ENCODE measurements at places on chromosomes 4 and X.

GRCh38 chr4:180727478-180727877, 1515.7 kb upstream of the TENM3 start:
- no peak for DNase-seq

DNA sequence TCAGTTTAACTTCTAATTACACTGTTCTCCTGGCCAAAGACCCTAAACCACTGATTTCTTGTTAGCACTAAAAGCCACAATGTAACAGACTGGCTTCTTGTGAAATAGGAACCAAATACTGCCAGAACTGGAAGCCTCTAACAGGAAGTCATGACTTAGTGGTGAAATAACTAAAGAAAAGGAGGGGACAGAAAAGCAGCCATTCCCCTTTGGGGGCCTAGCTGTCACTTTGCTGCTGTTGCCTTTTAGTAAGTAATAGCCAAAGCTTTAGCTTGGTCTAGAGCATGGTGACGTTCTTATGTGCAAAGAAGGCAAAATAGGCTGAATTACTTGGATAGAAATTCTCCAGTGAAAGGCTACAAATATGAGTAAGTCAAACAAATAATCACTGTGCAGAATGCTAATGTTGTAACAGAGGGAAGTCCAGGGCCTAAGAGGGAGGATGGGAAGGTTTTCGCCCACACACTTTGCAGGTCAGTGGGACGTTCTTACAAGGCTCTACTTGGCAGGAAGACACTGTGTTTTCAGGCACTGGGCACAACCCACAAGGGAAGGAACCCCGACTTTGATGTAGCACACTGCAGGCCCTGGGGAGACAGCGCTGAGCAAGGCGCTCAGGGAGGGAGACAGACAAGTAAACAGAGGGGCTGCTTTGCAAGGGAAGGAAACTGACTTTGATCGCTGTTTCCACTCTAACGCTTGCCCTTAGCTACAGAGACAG, 16.7 kb downstream of the GAB3 start:
- no peak for DNase-seq

GRCh38 chrX:137432609-137433008, 133.3 kb upstream of the ZIC3 start:
- peak; percentile 67 for DNase-seq

- DNase-seq = no peak
Measured at GRCh38 chr4:90415116-90415515, 287.9 kb downstream of the CCSER1 start.

DNA sequence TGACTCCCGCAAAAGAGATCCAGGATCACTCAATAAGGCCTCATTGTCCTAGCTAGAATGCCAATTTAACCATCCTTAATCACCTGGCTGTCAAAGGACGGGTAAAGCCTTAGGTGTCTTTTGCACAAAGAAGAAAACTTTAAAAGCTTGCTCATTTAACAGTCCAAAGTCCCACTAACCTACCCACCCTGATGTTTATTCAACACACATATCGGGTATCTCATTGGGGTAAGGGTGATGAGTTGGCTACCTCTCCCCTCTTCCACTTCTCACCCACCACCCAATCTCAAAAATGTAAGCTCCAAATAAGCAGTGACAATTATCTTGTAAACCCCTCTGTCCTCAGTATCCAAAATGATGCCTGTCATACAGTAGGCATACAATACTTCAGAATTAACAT, 988 bp upstream of the SRD5A3 start:
- no peak for DNase-seq

GRCh38 chr4:21856754-21857153, 91.8 kb downstream of the KCNIP4 start:
- DNase-seq = no peak

DNA sequence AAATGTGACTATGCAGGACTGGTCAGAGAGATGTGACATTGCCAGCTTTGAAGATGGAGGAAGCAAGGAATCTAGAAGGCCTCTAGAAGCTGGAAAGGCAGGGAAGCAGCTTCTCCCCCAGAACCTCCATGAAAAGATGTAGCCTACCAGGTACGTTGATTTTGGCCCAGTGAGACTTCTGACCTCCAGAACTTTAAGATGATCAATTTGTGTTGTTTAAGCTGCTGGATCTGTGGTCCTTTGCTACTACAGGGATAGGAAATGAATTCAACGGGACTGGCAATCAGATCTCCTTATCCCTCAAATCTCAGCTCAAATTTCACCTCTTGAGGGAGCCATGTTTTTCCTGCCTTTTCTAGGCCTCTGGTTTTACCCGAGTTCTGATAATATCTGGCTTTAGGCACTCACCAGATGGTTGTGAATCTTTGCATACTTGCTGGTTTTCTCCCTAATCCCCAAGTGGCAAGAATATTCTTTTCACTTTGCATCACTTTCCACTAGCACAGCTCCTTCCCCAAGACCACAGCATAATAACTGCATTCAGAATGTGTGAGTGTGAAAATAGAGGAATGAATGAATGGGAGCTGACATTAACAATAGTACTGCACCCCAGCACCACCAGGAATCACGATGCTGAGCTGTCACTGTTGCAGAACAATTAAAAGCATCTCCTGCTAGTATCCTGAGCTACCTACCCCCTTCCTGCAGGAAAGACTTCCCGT, 25.5 kb upstream of the TMSB4X start:
- DNase-seq = no peak

DNA sequence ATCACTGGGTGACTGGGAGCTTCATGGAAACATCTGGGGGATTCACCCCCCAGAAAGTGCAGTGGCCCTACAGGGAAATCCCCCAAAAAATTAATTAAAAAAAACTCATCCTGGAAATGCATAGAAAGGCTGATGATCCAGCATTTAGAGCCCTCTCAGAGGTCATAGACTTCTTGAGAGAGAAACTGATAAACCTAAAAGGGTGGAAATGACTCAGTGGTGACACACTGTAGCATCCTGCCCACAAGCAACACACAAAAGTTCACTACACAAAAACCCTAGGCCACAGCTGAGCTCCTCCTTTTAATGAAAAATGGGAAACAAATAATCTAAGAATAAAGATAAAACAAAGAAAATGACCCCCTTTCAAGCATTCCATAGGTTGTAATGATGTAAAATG, 911.5 kb downstream of the GLUD2 start:
- no peak for DNase-seq

DNA sequence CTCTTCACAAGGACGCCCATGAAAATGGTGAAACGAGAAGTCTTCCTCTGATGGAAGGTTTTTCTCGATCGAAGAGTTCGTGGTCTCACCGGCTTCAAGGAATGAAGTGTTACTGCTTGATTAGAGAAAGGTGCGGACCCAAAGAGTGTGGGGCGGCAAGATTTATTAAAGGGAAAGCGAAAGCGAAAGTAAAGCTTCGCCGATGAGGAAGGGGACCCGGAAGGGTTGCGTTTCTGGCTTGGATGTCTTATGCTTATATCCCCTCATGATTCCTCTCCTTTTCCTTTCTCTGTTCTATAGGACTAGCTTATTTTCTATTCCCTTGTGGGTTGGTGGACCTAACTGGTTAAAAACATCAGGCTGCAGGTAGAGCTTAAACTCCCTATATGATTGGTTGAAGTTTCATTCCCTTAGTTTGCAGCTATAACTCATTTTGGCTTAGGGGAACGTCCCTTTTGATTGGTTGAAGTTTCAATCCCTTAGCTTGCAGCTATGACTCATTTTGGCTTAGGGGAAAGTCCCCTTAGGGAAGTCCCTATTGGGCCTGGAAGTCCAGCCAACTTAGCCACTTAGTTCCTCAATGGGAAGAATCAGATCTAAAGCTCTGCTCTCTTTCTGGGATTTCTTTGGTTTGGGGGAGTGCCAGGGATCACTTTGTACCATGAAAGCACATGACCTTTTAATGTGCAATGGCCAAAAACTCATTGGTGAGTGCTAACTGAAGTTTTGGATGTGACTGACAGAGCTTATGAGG, 1025.0 kb upstream of the PCDH10 start:
- no peak for DNase-seq

GRCh38 chr4:156362581-156362980, 408.9 kb upstream of the CTSO start:
- DNase-seq = no peak

DNA sequence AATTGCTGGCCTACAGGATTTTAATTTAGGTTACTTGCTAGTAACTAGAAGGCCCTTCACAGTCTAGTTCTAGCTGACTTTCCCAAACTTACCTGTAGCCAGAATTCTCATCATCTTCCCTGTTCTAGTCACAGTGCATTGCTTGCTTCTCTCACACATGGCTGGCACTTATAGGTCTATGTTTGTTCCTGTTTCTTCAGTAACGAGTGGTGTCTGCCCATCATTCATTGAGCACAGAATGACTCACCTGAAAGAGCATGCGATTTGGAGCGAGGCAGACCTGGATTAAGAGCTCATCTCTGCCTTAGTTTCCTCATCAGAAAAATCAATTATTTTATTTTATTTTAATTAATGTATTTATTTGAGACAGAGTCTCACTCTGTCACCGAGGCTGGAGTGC, 201.7 kb upstream of the ANK2 start:
- no peak for DNase-seq

GRCh38 chr4:772776-773175, 53.2 kb downstream of the CPLX1 start:
- DNase-seq = peak; percentile 35

DNA sequence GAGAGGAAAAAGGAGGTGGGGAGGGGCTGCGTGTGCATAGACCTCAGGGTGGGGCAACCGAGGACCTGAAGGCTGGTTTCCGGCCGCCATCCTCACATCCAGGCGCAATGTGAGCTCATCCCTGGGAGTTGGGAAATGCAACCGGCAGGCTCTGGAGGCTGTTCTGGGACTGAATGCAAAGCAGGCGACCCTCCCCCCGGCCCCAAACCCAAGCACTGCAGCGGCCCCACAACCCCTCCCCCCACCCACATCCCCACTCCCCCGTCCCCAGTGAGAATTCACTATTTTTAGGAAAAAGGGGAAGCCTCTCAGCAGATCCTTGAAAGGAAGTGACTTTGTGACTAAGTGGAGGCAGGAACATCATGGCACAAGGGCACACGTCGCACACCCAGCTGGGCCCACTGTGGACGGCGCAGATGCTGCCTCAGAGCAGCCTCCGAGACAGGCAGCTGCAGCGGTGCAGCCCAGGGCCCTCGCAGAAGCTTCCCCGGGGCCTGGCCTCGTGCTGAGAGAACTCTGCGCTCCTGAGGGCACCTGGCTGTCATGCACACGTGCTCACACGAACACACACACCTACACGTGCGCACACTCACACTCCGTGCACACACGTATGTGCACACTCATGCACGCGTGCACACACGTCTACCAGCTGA, 1.3 kb upstream of the PDE6B start:
- DNase-seq = peak; percentile 79

DNA sequence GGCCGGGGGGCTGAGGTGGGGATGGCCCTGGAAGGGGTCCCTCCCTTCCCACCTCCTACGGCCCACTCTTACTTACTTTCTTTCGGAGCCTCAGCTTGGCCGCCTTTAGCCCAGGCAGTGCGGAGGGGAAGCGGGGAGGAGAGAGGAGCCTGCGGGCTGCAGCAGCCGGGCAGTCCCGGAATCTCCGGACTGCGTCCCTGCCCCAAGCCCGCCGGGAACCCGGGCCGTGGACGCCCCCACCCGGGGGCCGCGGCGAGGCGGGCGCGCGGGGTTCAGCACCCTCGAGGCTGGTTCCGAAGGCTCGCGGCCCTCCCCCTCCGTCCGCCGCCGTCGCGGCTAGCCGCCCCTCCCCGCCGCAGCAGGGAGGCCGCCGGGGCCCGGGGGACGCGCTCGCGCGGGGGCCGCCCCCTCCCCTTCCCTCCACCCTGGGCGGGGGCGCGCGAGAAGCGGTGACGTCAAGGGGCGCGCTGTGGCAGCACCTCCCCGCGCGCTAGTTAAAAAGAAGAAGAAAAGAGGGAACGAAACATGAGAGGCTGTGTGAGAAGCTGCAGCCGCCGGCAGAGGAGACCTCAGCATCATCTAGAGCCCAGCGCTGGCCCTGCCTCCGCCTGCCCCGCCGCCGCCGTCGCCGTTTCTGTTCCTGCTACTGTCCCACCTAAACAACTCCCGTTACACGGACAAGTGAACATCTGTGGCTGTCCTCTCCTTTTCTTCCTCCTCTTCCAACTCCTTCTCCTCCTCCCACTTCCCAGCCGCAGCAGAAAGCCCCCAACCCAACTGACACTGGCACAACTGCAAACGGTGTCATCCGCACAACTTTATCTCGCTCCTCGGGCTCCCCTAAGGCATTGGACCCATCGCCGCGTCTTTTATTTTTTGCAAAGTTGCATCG, at the start of gene HHIP:
TSS of gene HHIP (plus strand) at position 526 of the 892 bp plus-strand sequence. CDS start 520 bp downstream, outside the sequence.
- DNase-seq = peak; percentile 83

DNA sequence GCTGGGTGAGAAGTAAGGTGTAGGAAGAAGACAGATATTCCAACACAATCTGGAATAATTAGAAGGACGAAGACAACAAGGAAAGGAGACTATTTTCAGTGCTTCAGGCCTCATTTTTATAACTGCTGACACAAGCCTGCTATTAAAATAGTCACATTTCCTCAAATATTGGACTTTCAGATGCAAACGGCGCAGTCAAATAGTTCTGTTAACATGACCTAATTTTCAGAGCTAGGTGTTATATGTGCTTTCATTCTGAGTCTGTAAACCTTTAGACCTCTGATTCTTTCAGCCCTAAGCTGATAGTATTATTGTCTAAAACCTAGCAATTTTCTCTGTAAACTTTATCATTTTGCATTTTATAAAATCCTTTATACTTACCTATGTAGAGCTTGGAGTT, 261.5 kb downstream of the IL1RAPL1 start:
- DNase-seq = no peak

- no peak for DNase-seq
Measured at GRCh38 chr4:170038769-170039168, 12.6 kb upstream of the MFAP3L start.

DNA sequence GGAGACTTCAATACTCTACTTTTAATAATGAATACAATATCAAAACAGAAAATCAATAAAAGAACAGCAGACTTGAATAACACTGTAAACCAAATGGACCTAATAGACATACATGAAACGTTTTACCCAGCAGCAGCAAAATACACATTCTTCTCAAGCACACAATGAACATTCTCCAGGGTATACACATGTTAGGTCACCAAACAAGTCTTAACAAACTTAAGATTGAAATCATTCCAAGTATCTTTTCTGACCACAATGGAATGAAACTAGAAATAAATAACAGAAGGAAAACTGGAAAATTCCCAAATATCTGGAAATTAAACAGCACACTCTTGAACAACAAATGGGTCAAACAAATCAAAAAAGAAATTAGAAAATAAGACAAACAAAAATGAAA, 145.0 kb upstream of the CT83 start:
- no peak for DNase-seq

GRCh38 chrX:120797188-120797851, 78.3 kb downstream of the CT47B1 start:
- no peak for DNase-seq

All from H7 (cell line).